RCC 7860 (cell line): ENCODE measurements at places on chromosomes 4 and X.

DNA sequence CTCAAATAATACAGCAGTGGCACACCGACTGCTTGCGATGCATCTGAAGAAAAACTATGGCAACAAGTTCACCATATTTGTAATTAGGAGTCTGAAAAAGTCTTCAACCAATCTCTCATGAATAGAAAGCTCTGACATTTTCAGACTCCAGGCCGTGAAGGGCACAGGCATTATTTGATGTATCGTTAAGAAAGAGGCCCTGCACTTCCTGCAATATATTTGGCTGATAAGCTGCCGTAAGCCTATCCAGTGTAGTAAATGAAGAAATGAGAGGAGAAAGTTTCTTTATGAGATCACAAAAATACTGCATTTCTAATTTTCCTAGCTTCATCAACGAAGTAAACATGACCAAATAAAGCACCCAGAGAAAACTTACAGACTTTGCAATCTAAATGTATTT is 613.8 kb upstream of the TECRL start:
- no peak for DNase-seq

DNA sequence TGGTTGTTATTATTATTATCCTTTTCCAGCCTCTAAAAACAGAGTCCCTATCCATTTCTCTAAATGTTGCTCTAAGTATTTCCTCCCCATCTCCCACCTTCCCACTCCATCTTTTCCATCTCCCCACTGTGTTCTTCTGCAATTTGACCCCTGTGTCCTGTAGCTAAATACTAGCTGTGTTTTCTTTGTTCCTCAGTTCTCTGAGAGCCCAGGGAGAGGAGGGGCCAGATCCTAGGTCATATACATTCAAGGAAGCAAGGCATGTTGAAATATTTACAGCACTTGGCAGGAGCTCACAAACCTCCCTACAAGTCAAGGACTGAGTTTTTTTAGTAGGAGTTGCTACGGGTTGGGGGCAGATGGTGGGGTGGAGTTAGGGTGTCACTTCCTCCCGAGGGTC is 10.5 kb downstream of the SLC16A2 start:
- DNase-seq = no peak

DNA sequence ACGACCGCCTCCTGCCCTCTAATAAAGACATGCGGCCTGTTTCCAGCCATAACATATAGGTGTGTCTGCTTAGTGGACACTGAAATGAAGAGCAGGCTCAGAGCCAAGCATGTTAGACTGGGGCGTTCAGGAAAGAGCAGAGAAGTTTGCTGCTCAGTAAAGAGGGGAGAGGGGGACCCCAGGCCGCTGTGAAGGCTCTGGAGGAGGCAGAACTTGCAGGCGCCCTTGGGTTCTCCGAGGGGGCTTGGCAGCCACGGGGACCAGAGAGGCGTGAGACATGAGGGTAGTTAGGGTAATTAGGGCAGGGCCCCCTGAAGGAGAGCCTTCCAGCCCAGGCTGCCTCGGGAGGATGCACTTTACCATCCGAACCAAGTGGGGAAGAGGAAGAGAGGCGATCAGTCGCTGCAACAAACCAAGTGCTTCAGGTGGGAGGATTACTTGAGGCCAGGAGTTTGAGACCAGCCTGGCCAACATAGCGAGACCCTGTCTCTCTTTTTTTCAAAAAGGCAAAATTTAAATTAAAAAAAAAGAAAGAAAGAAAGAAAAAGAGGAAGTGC is 46.6 kb upstream of the CDKN2AIP start:
- DNase-seq = no peak

GRCh38 chr4:177923888-177924287 is 481.7 kb upstream of the AGA start:
- no peak for DNase-seq

GRCh38 chrX:8684201-8684965 is 47.6 kb downstream of the ANOS1 start:
- DNase-seq = no peak

- no peak for DNase-seq
Observed at GRCh38 chr4:2141022-2141761, 82.1 kb downstream of the NAT8L start.

DNA sequence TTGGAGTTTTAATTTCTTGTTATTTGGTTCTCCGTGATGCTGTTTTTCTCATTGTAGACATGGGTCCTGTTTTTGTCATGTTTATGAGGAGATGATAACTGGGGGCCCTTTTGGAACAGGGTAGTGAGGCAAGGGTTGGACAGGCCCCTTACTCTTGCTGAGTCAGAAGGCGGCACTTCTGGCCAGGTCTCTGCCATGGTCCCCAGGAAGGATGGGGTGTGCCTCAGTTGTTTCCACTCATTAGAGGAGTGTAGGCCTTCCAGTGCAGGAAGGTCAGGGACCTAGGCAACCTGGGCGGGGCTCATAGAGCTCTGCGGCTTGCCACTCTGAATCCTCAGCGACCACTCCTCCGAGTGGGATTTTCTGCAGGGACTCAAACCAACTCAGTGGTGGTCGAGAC is 68.2 kb downstream of the NELFA start:
- DNase-seq = no peak

DNA sequence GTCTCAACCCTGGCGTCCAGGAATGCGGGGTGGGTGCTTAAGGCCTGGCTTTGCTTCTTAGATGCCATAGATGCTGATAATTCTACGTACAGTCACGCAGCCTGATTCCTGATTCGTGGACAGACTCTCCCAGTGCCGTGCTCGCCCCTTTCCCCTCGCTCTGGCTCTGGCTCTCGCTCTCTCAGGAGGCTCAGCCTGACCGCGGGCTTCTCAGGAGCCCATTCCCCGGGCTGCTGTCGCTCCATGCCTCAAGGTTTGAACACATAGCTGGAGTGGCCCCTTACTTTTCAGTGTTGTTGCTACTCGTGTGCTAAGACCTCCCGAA is 59.2 kb upstream of the ZC4H2 start:
- no peak for DNase-seq
